ENCODE measurements at places on chromosomes 7 and 10. TPM values are rescaled to one million over a fixed set of nuclear protein-coding genes. Genes with fewer than 3 reads are reported as not detected.

GRCh38 chr10:92405419-92405924 is 114.5 kb downstream of the MARCHF5 start:
- no peak for DNase-seq

DNA sequence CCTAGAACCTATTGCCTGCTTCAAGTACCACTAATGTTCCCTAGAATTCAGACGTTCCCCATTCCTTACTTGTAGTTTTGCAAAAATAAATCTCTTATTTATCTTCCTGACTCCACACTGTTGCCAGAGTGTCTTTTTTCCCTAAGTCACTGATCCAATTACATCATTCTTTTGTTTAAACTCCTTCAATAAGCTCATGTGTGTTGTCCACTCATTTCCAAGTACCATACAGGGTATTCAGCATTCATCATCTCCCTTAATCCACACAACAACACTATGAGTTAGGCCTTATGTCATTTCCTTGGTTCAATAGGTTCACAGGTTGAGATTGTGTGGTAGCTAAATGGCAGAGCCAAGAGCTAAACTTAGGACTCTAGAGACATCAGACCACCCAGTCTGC is 119.9 kb upstream of the RHOBTB1 start:
- DNase-seq = no peak

- no peak for DNase-seq
Observed at GRCh38 chr7:107471292-107472070, 1.6 kb downstream of the GPR22 start.

DNA sequence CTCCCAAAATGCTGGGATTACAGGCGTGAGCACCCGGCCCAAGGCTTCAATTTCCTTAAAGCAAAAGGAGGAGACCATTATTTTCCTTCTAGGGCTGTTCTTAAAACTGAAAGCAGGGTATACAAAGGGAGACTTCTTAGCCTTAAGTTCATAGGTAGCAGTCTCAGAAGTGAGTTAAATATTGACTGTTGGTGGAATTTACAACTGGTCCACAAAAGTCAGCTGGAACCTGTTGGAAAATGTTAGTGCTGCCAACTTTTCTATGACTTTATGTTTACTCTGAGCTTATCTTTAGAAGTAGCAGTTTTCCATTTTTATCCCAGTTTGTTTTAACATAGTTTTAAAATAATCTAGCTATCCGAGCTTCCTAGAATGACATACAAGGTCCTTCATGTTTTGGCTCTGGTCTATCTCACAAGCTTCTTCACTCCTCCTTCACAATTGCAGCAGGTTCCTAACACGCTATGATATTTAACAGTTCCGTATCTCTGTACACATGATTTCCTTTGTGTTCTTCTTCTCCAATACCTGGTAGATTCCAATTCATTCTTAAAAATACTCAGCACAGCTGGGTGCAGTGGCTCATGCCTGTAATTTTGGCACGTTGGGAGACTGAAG is 3.3 kb downstream of the SLC26A3 start:
- no peak for DNase-seq

DNA sequence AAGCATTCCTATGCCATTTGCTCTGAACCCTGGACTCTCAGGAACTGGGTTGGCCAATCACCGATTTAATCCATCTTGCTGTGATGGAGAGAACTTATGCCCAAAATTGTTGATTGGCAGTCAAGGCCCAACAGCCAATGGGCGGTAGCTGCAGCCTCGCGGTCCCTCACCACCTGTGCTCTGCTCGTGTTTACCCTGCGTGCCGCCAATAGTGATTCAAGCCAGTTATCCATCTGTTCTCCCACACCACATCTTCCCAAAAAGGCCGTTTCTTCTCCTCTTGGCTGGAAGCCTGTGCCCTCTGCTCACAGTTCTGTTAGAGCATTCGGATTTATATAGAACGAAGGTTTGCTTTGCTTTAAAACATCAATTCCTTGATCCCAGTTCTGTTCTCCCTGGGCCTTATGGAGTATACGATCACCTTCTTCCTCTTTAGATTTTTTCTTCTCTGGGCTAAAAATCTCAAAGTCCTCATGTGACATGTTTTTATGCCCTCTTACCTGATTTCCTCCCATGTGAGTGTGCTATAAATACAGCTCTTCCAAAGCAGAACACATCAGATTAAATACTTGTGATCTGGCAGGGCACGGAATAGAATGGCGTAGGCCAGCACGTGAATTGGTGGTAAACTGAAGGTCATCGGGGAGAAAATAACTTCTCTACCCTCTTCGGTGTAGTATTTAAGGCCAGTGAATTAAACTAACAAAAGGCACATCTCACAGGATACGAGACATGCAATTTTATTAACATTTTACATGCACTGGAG is 212.8 kb downstream of the NSUN6 start:
- no peak for DNase-seq

DNA sequence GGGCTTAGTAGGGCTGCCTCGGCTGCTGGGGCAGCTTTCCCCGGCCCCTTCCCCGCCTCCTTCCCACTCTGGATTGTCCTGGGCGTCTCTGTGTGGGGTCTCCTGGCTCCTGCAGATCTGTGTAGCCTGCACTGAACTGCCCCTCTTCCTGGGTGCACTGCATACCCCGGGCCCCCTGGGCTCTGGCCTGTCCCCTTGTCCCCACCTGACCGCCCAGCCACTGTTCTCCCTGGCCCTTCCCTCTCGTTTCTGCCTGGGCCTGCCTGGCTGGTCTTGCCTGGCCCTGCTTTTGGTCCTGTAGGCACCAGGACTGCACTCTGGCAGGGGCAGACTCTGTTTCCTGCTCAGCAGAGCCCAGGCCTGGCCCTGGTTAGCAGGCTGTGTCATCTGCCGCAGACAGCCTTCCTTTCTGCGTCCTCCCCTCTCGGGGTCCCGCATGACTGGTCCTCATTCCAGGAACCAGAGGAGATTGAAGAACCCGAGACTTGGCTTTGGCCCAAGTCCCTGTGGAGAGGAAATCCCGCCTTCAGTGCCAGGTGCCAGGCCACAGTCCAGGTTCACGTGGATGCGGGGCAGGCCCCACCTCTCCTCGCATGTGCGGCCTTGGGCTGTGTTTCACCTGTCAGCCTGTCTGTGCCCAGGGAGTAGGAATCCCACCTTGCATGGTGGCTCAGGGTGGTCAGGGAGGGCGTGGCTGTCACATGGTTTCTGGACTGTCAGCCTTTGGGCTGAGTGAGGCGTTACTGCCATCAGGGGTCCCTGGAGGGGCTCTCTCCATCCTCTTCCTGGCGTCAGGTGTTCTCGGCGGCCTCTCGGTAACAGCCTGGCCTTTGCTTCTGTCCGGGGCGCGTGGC is 9.2 kb downstream of the INPP5A start:
- DNase-seq = no peak

- DNase-seq = no peak
Observed at GRCh38 chr10:33074443-33074842, 116.4 kb upstream of the ITGB1 start.

Gene TRIM74
- total RNA-seq = 0.52 TPM

- no peak for DNase-seq
Observed at GRCh38 chr10:61097026-61097425, 153.0 kb upstream of the RHOBTB1 start.
